CD4-positive, alpha-beta T cell treated with Interleukin-17A for 1 hour (primary cell): ENCODE measurements at places on chromosomes 5 and 9.

DNA sequence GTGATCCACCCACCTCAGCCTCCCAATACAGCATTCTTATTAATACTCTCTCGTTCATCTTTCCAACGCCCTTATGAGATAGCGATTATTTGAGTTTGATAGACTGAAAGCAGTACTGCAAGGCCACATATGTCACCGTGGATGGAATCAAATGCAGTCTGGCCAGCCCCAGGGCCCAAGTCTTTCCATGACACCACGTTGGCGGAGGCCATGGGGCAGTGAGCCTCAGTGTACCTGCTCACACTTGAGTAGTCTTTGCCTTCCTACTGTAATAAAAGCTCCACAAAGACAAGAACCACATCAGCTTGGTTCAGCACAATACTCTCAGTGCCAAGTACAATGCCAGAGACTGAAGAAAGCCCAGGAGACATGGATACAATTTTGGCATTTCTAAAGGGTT lies 88.5 kb downstream of the TTLL11 start:
- DNase-seq = no peak

DNA sequence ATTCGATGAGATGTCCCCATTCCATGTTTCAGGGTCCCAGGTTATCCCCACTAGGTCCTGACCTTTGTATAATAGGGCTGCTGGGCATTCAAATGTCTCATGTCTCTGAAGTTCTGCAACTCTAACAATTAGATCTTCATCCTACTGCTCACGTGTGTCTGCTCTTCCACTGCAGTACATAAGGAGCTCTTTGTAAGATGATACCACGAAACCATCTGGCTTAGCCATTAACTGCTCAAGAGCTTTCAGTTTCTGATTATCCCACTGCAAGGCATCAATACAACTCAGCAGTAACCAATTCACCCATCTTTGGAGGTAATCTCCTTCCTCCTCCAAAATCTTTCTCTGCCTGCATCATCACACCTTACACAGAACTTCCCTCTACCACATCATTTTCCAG lies 49.9 kb upstream of the PPP2CA start:
- no peak for DNase-seq

DNA sequence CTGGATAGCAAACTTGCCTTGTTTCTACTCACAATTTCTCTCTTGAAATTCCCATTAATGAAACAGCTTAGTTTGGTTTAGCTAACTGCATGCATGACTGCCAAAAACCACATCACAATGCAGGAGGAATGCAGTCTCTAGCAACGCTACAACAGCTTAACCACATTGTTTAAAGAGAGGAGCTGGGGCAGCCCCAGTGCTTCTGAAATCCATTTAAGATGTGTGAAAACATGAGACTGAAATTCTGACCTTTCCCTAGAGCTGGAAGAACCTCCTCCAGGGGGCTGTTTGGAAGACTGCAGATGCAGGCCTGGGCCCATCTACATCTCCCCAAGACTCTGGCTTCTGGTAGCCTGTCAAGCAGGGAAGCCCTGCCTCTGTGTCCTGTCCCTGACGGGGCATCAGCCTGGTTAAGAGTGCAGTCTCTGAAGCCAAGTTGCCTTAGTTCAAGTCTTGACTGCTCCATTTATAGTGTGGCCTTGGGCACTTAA lies 157.1 kb downstream of the ZNF462 start:
- DNase-seq = no peak

- no peak for DNase-seq
Observed at GRCh38 chr5:131482617-131483016, 152.4 kb downstream of the RAPGEF6 start.

DNA sequence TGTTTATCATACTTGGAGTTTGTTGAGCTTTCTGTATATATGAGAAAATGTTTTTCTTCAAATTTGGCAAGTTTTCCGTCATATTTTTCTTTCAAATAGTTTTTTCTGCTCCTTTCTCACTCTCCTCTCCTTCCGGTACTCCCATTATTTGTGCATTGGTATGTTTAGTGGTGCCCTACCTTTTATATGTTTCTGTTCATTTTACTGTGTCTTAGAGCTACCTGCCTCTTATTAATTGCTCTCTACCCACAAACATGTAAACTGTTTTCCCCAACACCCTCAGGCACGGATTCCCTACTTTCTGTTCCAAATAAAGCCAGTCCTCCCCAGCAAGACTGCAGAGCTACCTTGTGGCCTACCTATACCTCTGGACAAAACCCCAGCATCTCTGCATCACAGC lies 60.6 kb upstream of the S1PR3 start:
- no peak for DNase-seq

GRCh38 chr9:132234535-132234934 lies 72.7 kb downstream of the NTNG2 start:
- no peak for DNase-seq

DNA sequence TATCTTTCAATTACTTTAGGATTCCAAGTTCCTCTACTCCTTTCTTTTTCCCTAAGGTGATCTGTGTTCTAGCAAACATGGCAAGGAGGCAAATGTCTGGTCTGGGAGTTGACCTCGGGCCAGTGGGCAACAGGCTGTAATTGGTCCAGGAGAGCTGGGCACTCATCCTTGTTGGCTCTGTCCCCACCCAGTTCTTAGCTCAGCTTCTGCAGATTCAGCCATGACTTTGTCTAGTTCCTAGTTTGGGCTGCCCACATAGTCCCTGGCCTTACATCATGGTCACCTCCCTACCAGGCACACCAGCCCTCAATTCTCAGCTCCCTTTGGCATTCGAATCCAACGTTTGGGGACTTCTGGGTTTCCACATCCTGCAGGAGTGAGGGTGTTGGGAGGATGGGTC lies 92.1 kb upstream of the DAP start:
- no peak for DNase-seq

GRCh38 chr5:76099286-76099702 lies 16.1 kb downstream of the SV2C start:
- peak; percentile 67 for DNase-seq

GRCh38 chr9:17810728-17811571 lies 232.1 kb downstream of the SH3GL2 start:
- peak; percentile 18 for DNase-seq

DNA sequence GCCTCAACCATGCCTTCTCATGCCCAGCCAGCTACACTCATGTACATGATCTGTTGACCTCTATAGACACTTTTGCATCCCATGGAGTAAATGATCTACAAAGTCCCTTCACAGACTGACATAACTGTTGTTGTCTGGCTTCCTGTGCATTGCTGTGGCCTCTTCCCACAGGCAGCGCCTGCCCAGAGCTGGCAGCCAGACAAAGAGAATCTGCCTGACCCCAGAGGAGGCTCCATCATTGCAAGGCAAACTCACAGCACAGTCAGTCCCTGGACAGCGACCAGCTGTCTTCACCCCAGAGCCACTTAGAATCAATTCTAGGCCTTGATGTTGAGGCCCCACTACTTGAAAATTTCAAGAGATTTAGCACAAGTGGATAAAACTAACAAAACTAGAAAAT lies 65.5 kb downstream of the INSYN2B start:
- no peak for DNase-seq

GRCh38 chr5:159333545-159333925 lies 3.2 kb upstream of the IL12B start:
- DNase-seq = no peak

DNA sequence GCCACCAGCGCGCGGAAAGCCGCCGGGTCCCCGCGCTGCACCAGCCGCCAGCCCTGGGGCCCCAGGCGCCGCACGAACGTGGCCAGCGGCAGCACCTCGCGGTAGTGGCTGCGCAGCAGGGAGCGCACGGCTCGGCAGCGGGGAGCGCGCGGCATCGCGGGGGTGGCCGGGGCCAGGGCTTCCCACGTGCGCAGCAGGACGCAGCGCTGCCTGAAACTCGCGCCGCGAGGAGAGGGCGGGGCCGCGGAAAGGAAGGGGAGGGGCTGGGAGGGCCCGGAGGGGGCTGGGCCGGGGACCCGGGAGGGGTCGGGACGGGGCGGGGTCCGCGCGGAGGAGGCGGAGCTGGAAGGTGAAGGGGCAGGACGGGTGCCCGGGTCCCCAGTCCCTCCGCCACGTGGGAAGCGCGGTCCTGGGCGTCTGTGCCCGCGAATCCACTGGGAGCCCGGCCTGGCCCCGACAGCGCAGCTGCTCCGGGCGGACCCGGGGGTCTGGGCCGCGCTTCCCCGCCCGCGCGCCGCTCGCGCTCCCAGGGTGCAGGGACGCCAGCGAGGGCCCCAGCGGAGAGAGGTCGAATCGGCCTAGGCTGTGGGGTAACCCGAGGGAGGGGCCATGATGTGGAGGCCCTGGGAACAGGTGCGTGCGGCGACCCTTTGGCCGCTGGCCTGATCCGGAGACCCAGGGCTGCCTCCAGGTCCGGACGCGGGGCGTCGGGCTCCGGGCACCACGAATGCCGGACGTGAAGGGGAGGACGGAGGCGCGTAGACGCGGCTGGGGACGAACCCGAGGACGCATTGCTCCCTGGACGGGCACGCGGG lies at the start of gene TERT:
Gene TERT, minus strand, starts transcription at position 234 of the 815 bp plus-strand sequence. Its CDS starts 79 bp downstream, at position 155.
- DNase-seq = peak; percentile 81

- DNase-seq = no peak
Observed at GRCh38 chr5:100186181-100186580, 349.0 kb upstream of the FAM174A start.

DNA sequence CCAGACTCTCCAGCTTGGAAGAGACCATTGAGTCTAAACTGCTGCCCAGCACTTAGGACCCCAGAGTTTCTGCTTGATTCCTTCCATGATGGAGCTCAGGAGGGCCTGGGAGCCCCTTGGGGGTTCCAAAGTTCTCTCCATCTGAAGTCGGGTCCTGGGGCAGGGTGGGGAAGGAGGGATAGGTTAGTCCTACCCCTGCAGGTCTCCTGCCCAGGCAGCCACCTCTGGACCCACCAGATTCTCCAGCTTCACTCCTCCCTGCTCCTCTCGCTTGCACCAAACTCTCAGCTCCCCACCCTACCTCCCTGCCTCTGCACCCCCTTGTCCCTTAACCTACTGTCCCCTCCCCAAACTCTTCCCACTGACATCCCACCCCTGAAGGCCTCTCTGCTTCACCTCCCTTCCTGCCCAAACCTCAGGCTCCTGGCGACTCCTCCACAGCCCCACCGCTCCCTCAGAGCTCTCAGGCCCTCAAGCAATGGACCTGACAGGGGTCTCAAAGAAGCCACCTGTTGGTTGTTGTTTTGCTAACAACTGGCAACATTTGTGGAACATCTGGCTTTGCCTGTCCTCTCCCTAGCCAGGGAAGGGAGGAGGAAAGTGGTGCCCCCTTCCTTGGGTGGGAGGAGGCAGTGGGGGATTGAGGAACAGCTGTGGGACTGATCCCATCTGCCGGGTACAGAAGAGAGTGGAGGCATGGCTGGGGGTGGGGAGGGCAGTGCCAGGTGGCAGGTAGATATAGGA lies 137.5 kb downstream of the RGS3 start:
- no peak for DNase-seq

- no peak for DNase-seq
Observed at GRCh38 chr9:100869326-100869725, 159.2 kb upstream of the PLPPR1 start.

- DNase-seq = no peak
Observed at GRCh38 chr5:25255128-25255527, 610.4 kb upstream of the CDH10 start.

- DNase-seq = no peak
Observed at GRCh38 chr5:40106847-40107246, 572.9 kb upstream of the PTGER4 start.

DNA sequence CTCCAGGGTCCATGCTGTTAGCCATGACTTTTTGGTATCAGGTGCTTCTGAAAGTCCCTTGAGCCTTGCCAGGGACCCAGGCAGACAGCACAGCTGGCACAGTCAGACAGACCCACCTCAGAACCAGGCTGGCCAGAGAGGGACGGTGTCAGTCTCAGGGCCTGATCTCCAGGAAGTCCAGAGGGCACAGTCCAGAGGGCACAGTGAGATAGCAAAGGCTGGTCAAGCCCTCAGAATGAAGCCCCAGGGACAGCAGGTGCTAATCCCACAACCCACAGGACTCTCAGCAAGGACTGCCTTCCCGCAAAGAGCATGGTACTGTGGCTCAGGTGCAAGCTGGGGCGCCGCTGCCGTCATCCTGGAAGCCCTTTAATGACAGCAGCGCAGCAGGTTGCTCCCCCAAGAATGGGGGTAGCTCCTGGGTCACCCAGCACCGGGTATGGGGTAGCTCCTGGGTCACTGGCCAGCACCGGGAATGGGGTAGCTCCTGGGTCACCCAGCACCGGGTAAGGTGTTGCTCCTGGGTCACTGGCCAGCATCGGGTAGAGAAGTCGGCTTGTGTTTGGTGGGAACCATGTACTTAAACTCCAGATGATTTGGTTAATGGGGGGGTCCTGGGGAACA lies 105.6 kb upstream of the PHYKPL start:
- DNase-seq = no peak

- no peak for DNase-seq
Observed at GRCh38 chr5:177491429-177491945, 5.9 kb downstream of the PDLIM7 start.

- no peak for DNase-seq
Observed at GRCh38 chr5:17127743-17128231, 89.6 kb upstream of the BASP1 start.

DNA sequence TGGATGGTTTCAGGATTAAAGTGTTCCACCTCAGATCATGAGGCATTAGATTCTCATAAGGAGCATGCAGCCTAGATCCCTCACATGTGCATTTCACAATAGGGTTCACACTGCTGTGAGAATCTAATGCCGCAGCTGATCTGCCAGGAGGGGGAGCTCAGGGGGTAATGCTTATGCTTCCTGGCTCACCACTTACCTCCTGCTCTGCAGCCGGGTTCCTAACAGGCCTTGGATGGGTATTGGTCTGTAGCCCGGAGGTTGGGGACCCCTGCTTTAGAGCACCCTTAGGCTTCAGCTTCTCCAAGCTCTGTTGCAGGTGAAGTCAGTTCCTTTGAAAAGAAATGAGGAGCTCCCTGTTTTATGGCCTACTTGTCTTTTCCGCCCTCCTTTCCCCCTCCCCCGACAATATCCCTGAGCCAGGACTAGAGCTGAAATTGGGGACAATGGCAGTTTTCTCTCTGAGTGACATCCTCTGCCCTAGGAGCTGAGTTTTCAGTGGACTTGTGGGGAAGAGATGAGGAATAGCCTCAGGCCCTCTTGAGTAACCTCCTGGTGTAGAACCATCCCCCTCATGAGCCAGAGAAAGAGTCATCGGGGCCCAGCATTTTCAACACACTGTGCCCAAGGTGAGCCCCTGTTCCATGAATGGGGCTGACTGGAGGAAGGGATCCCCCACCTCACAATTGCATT lies 16.2 kb upstream of the MAT2B start:
- DNase-seq = peak; percentile 32

DNA sequence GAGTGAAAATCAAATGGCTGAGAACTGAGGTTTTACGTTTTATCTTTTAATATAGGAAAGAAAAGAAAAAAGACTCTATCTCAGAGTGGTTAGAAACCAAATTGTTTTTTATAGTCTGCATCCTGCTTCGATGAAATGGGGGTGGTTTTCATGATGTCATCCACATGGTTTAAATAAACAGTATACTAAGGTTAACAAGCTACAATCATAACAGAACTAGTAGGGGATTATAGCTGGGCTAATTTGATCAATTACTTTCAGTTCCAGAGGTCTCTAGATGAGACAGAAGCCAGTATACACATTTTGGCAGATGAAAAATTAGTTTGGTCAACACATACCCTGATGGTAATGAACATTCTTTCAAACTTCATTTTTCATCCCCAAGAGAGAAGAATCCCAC lies 106.3 kb upstream of the SNX2 start:
- no peak for DNase-seq
